ENCODE measurements at places on chromosomes 3 and 15.

- no peak for DNase-seq
These were observed 6.7 kb downstream of the SUMF1 start for GRCh38 chr3:4460334-4460733.

DNA sequence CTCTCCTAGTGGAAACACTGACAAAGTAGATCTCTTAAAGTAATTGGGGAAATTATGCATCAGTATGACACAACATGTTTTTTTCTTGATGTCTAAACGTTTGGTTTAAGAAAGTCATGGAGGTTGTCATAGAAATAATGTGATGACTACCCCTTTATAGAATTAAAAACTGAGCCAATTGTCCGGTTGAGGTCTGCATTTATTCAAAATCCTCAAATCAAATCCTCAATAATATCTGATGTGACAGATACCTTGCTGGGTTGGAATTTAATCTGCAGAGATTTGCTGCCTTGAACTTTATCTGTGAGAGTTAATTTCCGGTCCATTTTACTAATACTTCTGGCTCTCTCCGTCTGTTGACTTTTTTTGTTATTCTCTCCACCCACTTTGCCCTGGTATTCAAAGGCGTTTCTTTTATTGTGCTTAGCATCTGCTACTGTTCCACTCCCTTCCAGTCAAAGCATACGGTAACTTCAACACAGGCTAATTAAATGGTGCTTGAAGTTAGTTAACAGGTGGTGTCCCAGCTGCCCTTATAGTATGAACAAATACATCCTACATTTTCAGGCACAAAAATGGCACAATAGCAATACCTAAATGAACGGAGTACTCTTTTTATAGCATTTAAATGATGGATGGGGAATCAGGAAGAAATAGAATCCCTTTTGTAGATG, 628.3 kb downstream of the ROBO1 start:
- DNase-seq, result no peak

GRCh38 chr3:89038869-89039268, 68.6 kb upstream of the EPHA3 start:
- DNase-seq, result no peak

DNA sequence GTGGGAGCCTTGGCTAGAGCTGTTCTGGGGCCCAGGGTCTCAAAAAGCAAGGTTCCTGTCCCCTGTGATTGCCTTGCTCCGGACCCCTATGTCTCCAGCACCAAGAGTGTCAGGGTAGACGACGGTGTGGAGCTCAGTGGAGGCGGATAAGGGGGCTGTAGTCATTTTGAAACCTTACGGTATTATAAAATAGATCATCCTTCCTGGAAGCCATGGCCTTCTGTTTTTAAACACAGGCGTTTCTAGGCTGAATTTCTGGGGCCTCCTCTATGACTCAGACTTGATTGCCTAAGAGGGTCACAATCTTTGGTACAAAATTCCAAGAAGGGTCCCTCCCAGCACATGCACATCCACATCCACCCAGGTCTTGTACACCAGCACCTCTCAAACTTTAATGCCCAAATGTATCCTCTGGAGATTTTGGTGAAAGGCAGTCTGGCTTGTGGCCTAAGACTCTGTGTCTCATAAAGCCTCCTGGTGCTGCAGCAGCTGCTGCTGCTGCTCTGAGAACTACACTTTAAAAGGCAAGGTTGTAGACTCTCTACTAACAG, 70.5 kb upstream of the XCR1 start:
- no peak for DNase-seq

- no peak for DNase-seq
These were observed 25.2 kb downstream of the NIPA1 start for GRCh38 chr15:22811640-22812039.

DNA sequence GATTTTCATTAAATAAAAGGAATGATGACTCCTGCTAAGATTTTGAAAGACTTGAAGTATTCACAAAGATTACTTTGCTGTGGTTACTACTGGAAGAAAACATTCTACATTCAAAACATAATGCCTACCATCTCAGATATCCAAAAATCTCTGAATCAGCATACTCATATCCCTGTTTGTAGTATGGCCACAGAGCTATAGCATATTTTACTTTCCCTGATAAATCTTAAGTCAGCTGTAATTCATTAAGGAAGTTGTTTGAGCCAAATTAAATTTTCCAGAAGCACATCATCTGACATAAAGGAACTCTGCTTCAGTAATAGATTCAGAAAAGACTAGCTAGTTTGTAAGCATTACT, 942.0 kb downstream of the ROBO1 start:
- DNase-seq, result no peak

DNA sequence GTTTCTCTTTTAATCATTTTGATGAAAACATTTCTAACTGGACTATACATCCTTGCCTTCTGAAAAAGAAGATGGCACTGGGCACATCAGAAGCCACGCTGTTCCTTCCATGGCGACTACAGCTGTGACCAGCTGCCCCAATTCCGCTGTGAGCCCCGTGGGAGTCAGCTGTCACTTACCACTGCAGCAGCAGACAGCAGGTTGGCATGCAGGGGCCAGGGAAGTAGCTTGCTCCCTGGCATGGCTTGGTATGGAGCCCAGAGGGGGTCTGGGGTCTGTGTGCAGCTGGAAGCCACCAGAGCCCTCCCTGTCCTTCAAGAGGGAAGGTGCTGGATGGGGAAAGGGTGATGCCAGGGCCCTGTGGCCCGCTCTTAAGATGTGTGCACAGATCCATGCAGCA, 4.5 kb upstream of the ZXDC start:
- DNase-seq, result no peak

GRCh38 chr15:80445300-80446041, 41.3 kb downstream of the ARNT2 start:
- DNase-seq, result no peak

- no peak for DNase-seq
These were observed 108.6 kb upstream of the AADACL2 start for GRCh38 chr3:151625086-151625485.

DNA sequence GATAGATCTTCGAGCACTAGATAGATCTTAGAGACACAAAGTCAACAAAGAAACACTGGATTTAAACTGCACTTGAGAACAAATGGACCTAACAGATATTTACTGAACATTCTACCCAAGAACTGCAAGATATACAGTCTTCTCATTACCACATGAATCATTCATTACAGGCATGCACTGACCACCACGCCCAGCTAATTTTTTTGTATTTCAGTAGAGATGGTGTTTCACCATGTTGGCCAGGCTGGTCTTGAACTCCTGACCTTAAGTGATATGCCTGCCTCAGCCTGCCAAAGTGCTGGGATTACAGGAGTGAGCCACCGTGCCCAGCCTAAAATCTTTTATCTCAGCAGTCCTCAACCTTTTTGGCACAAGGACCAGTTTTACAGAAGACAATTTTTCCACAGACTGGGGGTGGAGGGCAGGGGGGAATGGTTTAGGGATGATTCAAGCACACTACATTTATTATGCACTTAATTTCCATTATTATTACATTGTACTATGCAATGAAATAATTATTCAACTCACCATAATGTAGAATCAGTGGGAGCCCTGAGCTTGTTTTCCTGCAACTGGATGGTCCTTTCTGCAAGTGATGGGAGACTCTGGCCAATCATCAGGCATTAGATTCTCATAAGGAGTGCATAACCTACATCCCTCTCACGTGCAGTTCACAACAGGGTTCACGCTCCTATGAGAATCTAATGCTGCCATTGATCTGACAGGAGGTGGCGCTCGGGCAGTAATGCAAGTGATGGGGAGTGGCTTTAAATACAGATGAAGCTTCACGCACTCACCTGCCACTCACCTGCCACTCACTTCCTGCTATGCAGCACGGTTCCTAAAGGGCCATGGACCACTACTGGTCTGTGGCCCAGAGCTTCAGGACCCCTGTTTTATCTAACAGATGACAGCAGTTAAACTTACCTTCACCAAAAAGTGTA, 21.7 kb downstream of the CSNK1G1 start:
- no peak for DNase-seq

DNA sequence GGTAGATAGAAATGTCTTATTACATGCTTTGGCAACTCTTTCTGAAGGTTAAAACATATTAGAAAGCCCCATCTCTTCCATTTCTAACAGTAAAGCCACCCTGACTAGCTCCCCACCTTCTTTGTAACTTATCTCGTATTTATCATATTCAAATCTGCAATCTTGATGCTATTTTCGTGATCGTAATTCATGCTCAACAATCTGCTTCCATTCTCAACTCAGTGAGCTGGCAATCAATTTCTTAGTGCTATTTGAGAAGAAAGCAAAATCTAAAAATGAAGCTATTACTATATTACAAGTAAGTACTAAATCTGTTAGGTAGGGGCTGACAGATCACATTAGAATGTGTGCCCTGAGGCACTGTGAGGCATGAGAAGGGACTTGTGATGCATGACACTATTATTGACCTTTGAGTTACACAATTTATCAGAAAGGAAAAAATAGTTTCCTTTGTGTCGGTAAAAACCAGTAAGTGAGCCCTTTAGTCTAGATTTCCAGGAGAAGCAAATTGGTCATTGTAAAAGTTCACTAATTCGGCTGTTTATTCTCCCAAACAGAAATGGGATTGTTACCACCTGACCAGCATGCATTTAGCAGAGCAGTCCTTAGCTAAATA, 379.7 kb upstream of the CNTN6 start:
- DNase-seq, result no peak

DNA sequence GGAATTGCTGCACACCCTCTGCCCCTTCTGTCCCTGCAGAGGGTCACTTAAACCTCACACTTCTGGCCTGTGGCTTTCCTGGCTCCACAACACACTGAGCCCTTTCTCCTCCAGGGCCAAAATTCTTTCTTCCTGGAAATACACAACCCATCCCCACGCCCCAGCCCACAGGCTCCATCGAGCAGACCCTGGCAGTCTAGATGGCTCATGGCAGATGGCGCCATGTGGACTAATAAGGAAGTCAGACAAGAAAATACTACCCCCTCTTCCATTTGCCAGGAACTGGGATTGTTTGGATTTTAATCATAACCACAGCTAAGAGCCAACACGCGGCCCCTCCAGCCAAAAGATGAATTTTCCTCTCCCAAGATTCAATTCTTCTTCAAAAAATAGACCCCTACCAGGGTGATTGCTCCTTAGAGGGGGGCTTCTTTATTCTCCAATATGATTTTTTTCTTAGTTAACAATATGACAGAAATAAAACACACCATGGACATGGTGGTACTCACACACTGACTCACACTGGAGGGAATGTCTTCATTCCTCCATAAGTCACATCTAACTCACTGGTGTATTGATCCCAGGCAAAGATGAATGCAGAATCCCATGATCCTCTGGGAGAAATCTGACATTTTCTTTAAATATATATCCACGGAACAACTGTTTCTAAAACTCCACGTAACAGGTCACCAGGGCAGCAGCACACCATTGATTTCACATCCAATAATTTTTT, 111.5 kb downstream of the NTRK3 start:
- no peak for DNase-seq

- DNase-seq, result no peak
These were observed 16.2 kb downstream of the PLCL2 start for GRCh38 chr3:16900779-16901440.

- no peak for DNase-seq
These were observed 288.5 kb downstream of the LPP start for GRCh38 chr3:188442430-188442829.

- DNase-seq, result no peak
These were observed 9.1 kb downstream of the TEX264 start for GRCh38 chr3:51680196-51680595.

- DNase-seq, result no peak
These were observed 854.1 kb downstream of the ROBO1 start for GRCh38 chr3:78913711-78914110.

DNA sequence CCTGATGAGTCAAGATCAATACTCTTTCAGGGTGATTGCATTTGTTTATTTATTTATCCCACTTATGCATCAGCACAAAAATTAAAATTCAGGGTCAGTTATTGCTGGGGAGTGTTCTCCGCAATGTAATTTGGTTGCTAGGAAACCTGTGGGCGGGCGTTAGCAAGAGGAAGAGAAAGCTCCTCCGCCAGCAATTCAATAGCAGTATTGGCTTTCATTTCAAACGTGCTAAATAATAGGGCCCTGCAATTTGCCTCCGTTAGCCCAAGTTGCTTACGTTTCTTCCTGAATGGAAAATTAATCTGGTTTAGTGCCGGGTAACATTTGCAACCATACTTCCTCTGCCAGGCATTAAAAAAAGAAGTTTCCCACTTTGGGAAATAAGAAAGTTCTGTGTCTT, 35.5 kb upstream of the PLCL2 start:
- DNase-seq, result peak; percentile 12

DNA sequence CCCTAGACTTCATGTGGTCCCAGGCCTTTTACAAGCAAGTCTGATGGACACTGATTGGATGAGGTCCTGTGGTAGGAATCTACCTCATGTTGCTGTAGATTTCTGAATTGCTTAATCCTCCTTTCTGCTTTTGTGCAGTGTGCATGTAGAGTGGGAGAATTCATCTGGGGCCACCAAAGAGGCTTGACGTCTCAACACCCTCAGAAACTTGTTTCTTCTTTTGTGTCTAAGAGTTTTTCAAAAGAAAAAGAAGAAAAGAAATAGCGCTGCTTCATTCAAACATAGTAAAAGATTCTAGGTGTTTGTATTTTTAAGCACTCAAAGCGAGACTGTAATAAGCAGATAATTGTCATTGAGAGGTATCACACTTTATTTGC, 46.2 kb downstream of the NR1D2 start:
- DNase-seq, result no peak

DNA sequence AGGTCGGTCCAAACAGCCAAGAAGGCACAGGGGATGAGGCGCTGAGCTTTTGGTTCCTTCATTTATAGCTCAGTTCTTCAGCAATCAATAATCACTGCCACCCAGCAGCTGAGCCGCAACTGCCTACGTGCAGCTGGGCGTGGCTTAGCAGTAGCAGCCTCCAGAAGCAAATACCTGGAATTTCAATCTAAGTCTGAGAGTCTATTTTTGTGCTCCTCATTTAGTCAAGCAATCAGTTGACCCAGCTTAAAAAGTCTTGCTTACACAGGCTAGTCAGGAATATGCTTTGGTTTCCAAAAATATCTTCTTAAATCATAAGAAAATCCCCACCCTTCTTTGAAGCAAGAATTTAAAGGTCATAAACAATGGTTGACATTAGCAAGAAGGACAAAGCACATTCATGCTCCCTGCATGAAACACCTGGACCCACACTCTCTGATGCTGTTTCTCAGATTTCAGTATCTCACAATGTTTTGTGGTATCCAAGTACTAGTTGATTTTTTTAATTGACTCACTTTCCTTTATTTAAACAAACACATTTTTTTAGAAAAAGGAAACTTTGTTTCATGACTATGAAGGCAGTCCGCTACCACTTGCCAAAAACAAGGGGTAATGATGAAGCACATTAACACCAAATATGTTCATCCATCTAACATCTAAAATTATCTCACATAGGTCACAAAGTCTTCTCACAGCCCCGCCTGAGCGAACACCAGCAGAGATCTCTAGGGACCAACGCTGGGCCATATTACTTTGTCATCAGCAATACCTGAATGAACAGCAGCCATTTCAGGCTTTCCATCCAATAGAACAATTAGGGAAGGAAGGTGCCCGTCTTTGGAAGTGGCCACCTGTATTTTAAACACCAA, 106.1 kb downstream of the OXNAD1 start:
- DNase-seq, result no peak

Data from GM19239 (cell line).